ENCODE measurements at places on chromosomes 6 and 20. TPM values are rescaled to one million over a fixed set of nuclear protein-coding genes. Genes with fewer than 3 reads are reported as not detected.

The CST7 gene
- 5.4 TPM for total RNA-seq

The WFDC8 gene
- not detected for total RNA-seq

The ZSCAN23 gene
- total RNA-seq: 1.9 TPM

The NKAIN4 gene
- not detected for total RNA-seq

- no peaks in the 10 kb centered on the region for H3K27me3 ChIP-seq
- no peak overlapping the region for H3K27ac ChIP-seq
- no peaks in the 10 kb centered on the region for H3K4me1 ChIP-seq
- no peak overlapping the region for H3K4me3 ChIP-seq
Observed at GRCh38 chr6:163092876-163093275, 321.6 kb upstream of the QKI start.

DNA sequence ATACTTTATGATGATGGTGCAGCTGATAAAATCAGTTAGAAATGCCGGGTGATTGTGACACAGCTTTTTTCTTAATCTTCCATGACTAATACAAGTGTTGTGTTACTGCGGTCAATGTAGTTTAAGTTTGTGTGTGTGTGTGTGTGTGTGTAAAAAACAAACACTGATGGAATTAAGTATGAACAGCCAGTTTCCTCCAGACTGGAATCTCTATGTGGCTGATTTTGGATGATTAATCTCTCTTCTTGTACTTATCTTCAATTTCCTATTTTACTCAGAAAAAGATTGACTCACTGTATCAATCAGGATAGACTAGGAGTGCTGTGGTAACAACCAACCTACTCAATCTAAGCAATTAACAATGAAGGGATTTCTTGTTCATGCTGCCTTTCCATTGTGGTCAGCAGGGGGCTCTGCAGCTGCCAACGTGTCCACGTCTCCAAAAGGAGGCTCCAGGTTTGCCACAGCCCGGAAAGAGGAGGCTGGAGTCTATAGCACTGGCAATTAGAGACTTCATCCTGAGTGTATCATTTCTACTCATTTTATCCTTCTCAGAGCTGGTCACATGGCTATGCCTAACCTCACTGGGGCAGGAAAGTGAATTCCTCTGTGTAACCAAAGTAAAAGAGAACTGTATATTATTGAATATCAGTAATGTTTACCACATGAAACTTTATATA lies 107.7 kb downstream of the CD109 start:
- H3K36me3 ChIP-seq: no peaks in the 10 kb centered on the region
- DNase-seq: no peak

DNA sequence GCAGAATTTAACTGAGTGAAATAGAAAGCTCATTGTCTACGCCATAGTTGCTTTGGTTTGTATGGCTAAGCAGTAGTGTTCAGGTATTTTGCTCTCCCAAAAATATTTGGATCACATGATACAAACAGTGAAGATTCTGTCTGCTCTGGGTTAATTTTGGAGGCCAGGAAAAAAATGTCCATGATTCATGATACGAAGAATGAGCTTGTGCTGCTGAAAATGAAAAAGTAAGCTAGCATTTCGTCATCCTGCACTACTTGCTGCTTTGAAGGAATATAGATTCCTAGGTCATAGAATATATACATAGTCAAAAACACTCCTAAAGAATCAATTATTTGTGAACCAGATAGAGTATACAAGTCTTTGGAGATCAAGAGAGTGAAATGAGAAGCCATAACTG lies 8.3 kb downstream of the WRNIP1 start:
- DNase-seq: no peak
- peaks cover 90% of the 10 kb centered on the region for H3K4me1 ChIP-seq
- peak overlapping the region; percentile 28 for H3K4me3 ChIP-seq
- no peaks in the 10 kb centered on the region for H3K27me3 ChIP-seq
- H3K36me3 ChIP-seq: no peaks in the 10 kb centered on the region

GRCh38 chr20:41574802-41575389 lies 43.3 kb downstream of the CHD6 start:
- DNase-seq: no peak
- H3K4me1 ChIP-seq: peaks cover 78% of the 10 kb centered on the region
- no peaks in the 10 kb centered on the region for H3K27me3 ChIP-seq
- H3K4me3 ChIP-seq: no peak overlapping the region
- H3K36me3 ChIP-seq: no peaks in the 10 kb centered on the region

DNA sequence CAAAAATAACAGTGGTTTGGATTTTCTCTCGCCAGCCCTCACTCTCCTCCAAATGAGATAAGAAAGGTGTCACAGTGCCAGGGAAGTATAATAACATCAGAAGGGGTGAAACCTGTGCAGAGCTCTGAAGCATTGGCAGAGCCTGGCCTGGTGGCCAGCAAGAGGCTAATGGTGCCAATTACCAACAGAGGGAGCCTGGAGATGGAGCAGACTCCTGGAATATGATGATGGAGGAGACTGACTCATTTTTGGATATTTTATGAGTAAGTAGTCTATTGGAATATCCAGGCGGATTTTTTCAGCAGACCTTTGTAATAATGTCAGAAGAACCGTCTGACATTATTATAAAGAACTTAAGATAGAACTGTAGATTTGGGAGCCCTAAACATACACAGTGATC lies 442.6 kb upstream of the MARCKS start:
- no peaks in the 10 kb centered on the region for H3K27me3 ChIP-seq
- H3K4me3 ChIP-seq: no peak overlapping the region
- H3K4me1 ChIP-seq: no peaks in the 10 kb centered on the region
- H3K36me3 ChIP-seq: no peaks in the 10 kb centered on the region
- DNase-seq: no peak
- H3K27ac ChIP-seq: no peak overlapping the region

GRCh38 chr6:156526081-156526480 lies 251.1 kb upstream of the ARID1B start:
- no peak for DNase-seq
- H3K27me3 ChIP-seq: no peaks in the 10 kb centered on the region
- H3K4me1 ChIP-seq: no peaks in the 10 kb centered on the region
- H3K36me3 ChIP-seq: no peaks in the 10 kb centered on the region
- no peak overlapping the region for H3K27ac ChIP-seq

DNA sequence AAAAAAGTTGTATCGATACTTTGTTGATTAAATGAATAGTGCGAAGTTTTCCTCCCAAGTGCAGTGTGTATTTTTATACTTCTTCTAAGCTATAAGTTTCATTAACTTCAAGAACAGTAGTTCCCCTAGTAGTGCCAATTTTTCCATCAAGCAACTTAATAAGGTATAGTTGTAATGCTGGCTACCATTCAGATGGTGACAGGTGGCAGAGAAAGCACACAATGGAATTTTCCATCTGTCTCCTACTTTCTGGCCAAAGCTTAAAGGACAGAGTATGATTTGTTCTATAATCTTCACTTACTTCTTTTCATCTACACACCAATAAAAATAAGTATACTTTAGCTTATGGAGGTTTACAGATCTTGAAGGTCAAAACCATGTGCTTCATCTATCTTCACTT lies 431.1 kb downstream of the NKAIN2 start:
- no peaks in the 10 kb centered on the region for H3K36me3 ChIP-seq
- H3K4me3 ChIP-seq: no peak overlapping the region
- no peak for DNase-seq
- no peak overlapping the region for H3K27ac ChIP-seq

GRCh38 chr20:45503403-45503802 lies 12.0 kb downstream of the SPINT3 start:
- H3K4me3 ChIP-seq: no peak overlapping the region
- H3K27ac ChIP-seq: no peak overlapping the region
- H3K36me3 ChIP-seq: no peaks in the 10 kb centered on the region
- no peak for DNase-seq
- no peaks in the 10 kb centered on the region for H3K27me3 ChIP-seq
- H3K4me1 ChIP-seq: no peaks in the 10 kb centered on the region

GRCh38 chr20:6784767-6785166 lies 17.3 kb downstream of the BMP2 start:
- no peaks in the 10 kb centered on the region for H3K36me3 ChIP-seq
- no peaks in the 10 kb centered on the region for H3K4me1 ChIP-seq

- no peak overlapping the region for H3K27ac ChIP-seq
- H3K4me1 ChIP-seq: no peaks in the 10 kb centered on the region
- H3K4me3 ChIP-seq: no peak overlapping the region
- no peak for DNase-seq
- no peaks in the 10 kb centered on the region for H3K27me3 ChIP-seq
Observed at GRCh38 chr6:131225127-131225526, 89.9 kb downstream of the AKAP7 start.

- no peaks in the 10 kb centered on the region for H3K36me3 ChIP-seq
- no peaks in the 10 kb centered on the region for H3K4me1 ChIP-seq
- no peak for DNase-seq
- no peak overlapping the region for H3K27ac ChIP-seq
Observed at GRCh38 chr20:8476021-8476420, 344.0 kb downstream of the PLCB1 start.

- H3K27ac ChIP-seq: no peak overlapping the region
- no peaks in the 10 kb centered on the region for H3K36me3 ChIP-seq
- H3K4me3 ChIP-seq: no peak overlapping the region
- H3K4me1 ChIP-seq: no peaks in the 10 kb centered on the region
- no peak for DNase-seq
Observed at GRCh38 chr20:19241440-19241839, 29.0 kb downstream of the SLC24A3 start.

GRCh38 chr6:145257704-145258103 lies 477.6 kb downstream of the EPM2A start:
- no peak for DNase-seq
- no peaks in the 10 kb centered on the region for H3K4me1 ChIP-seq
- no peaks in the 10 kb centered on the region for H3K27me3 ChIP-seq
- H3K27ac ChIP-seq: no peak overlapping the region
- no peaks in the 10 kb centered on the region for H3K36me3 ChIP-seq

DNA sequence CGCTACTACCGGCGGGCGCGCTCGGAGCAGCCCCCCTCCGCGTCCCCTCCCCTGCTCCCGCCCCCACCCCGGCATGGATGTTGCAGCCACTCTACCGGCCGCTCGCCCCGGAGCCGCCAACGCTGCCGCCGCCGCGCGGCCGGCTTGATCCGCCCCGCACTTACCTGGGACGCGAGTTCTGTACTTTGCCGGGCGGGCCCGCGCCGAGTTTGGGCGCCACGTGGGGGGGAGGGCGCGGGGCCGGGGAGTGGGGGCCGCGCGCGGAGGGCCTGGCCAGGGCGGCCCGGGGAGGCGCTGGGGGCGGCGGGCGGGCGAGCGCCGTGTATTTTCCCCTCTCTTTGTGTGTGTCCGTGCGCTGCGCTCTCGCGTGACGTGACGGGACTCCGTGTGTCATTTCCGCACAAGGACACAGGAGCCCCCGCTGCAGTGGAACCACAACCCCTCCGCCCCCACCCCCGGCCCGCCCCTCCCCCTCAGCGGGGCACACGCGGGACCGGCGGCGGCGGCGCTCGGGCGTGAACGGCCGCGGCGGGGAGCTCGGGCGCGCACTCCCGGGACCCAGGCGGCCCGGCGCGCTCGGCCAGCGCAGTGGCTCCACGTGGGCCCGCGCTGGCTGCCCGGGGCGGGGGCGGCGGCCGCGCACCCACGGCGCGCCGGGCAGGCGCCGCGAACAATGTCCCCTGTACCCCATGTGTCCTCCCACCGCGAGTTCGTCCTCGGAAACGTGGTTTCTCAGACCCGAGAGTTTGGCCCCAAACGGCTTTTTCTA lies at the start of gene BEND3:
BEND3 (minus strand) TSS at position 590 of the 769 bp plus-strand sequence. CDS start 16,230 bp downstream, outside the sequence.
- H3K27me3 ChIP-seq: no peaks in the 10 kb centered on the region
- no peak for DNase-seq
- H3K4me3 ChIP-seq: peak within 1 kb of the TSS; percentile 92
- H3K4me1 ChIP-seq: peaks cover 4% of the 10 kb centered on the region
- H3K27ac ChIP-seq: no peak within 1 kb of the TSS

- H3K4me1 ChIP-seq: peaks cover 14% of the 10 kb centered on the region
- no peak for DNase-seq
- no peaks in the 10 kb centered on the region for H3K36me3 ChIP-seq
- H3K27ac ChIP-seq: no peak overlapping the region
Observed at GRCh38 chr6:44487586-44487985, 100.1 kb downstream of the CDC5L start.

GRCh38 chr6:15267221-15267620 lies 21.4 kb downstream of the JARID2 start:
- no peak overlapping the region for H3K4me3 ChIP-seq
- no peaks in the 10 kb centered on the region for H3K36me3 ChIP-seq
- no peaks in the 10 kb centered on the region for H3K27me3 ChIP-seq
- no peak for DNase-seq

DNA sequence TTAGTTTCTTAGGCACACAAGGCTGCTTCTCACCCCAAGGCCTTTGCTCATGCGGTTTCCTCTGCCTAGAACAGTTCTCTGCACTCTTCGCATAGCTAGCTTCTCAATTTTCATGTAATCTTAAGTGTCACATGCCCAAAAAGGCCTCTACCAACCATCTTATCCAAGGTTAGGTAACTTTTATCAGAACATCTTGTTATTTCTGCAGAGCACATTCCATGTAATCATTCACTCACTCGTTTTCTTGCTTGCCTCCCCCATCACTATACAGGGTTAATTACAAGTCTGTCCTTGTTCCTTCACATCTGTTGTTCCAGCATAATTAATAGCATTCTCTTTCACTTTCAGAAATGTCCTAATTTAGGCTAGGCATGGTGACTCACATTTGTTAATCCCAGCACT lies 53.8 kb downstream of the NCOA6 start:
- no peak overlapping the region for H3K4me3 ChIP-seq
- peaks cover 22% of the 10 kb centered on the region for H3K36me3 ChIP-seq
- H3K27ac ChIP-seq: no peak overlapping the region
- no peak for DNase-seq
- H3K4me1 ChIP-seq: peaks cover 5% of the 10 kb centered on the region
- H3K27me3 ChIP-seq: no peaks in the 10 kb centered on the region

- no peaks in the 10 kb centered on the region for H3K36me3 ChIP-seq
- no peak overlapping the region for H3K27ac ChIP-seq
- no peak overlapping the region for H3K4me3 ChIP-seq
- H3K4me1 ChIP-seq: no peaks in the 10 kb centered on the region
- no peaks in the 10 kb centered on the region for H3K27me3 ChIP-seq
Observed at GRCh38 chr6:3290149-3290930, 31.6 kb downstream of the PSMG4 start.

- H3K36me3 ChIP-seq: no peaks in the 10 kb centered on the region
- no peaks in the 10 kb centered on the region for H3K27me3 ChIP-seq
- DNase-seq: no peak
- H3K4me3 ChIP-seq: peak overlapping the region; percentile 84
- H3K27ac ChIP-seq: peak overlapping the region; percentile 98
- H3K4me1 ChIP-seq: peaks cover 31% of the 10 kb centered on the region
Observed at GRCh38 chr6:2970034-2970685, 1.2 kb downstream of the SERPINB6 start.

- H3K4me3 ChIP-seq: no peak overlapping the region
- no peaks in the 10 kb centered on the region for H3K36me3 ChIP-seq
- no peak overlapping the region for H3K27ac ChIP-seq
- DNase-seq: no peak
Observed at GRCh38 chr20:44083220-44083933, 103.6 kb downstream of the JPH2 start.

GRCh38 chr6:169669889-169670288 lies 31.9 kb downstream of the WDR27 start:
- no peak for DNase-seq
- no peaks in the 10 kb centered on the region for H3K4me1 ChIP-seq
- H3K36me3 ChIP-seq: peaks cover 4% of the 10 kb centered on the region
- H3K27me3 ChIP-seq: no peaks in the 10 kb centered on the region
- no peak overlapping the region for H3K27ac ChIP-seq
- H3K4me3 ChIP-seq: no peak overlapping the region
